Right ventricle myocardium superior (tissue), 1 donor: ENCODE measurements at places on chromosomes 5 and 9.

DNA sequence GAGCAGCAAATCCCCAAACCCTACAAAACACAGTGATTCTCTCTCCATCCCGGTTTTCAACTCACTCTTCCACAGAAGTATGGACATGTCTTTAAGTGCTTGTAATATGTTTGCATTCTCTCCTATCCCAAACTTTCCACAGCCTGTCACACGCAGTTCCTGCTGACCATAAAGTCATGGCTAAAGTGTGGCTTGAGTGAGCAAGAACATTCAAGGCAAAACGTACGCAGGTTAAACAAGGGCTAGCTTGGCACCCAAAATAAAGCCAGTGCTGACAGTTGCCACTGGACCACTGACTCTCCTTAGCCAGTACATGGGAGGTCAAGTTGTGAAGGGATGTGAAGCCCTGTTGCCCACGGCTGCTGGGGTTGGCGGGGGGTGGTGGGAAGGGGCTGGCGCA is 211.1 kb upstream of the IRX1 start:
- DNase-seq: no peak

DNA sequence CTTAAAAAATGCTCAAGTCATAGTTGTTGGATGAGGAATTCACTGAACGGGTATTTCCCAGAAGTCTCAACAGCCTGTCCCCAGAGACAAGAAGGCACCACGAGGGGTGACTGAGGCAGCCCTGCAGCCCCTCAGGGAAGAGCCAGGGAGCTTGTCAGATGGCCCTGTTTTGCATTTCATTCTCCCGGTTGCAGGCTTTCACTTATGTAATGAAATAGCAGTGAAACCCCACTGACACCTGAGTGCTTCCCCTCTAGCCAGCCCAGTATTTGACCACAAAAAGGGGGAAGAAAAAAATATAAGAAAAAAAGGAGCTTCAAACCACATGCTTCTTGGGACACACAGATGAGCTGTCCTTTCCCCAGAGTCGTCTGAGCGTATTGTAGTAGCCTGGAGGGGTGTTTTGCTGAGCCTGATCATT is 75.3 kb upstream of the IL12B start:
- DNase-seq: no peak

GRCh38 chr9:136326061-136326760 is 1.1 kb upstream of the GPSM1 start:
- no peak for DNase-seq

DNA sequence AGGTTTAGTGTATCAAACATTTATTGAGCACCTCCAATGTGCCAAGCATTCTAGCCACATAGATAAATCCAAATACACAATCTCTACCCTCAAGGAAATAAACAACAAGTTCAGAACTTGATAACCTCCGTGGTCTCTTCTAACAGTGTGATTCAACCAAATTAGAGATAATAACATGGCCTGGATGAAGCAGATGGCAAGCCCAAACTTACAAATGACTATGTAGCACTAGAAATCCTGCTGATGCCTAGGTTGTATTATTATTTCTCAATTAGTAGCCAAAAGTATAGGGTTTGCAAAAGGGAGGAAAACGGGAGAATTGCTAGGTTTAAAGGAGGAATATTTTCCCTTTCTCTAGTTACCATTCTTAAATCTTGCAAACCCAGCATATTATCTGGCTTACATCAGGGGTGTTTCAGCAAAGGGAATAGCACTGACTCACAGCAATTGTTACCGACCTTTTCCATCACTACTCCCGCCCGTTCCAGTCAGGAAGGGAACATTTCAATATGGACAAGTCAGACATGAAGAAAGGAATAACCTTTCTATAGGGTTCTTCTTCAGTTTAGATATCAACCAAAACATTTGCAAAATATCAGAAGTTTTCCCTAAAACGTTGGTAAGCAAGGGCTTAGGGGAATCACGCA is 2.3 kb downstream of the DPYSL3 start:
- no peak for DNase-seq

DNA sequence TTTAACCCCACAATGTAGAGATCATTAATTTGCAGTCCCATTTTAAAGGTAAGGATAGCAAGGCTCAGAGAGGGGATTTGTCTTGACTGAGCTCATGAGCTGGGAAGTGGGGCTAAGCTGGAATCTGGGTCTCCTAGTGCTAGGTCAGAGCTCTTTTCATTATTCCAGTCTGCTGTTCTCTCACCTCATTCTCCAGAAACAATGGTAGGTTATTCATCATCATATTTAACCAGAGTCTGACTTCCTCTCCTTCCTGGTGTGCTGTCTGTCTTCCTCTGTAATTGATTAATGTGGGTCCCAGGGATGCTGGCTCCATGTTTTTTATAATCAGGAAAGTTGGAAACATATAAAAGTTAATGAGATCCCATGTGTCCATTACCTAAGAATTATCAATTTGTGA is 20.6 kb downstream of the C9orf43 start:
- DNase-seq: no peak

DNA sequence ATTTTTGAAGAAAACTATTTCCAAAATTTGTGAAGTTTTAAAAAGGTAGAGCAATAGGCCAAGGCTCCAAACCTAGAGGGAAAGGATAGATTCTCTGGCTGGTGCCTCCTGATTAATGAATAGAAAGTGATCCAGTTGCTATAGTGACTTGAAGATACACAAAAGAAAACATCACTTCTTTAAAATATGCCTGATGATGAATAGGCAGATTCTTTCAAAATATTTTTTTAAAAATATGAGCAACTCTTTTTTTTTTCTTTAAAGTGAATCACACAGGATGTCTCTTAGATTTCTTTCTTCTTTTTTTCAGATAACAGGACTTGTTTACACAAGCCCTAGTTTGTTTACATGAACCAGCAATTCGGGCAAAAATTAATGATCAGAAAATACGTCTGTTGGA is 124.4 kb downstream of the RFK start:
- no peak for DNase-seq
